ENCODE measurements at places on chromosomes 3 and 15. TPM values are rescaled to one million over a fixed set of nuclear protein-coding genes. Genes with fewer than 3 reads are reported as not detected.

Gene SLC22A13
- 0.16 TPM for total RNA-seq

Gene CLDN18
- not detected for total RNA-seq

Gene FANCD2OS
- total RNA-seq = not detected

Gene NR2E3
- 0.19 TPM for total RNA-seq

Gene GP9
- not detected for total RNA-seq

Gene BCHE
- 1.4 TPM for total RNA-seq

GRCh38 chr3:14225421-14225820, 46.8 kb downstream of the LSM3 start:
- peak; percentile 15 for DNase-seq

DNA sequence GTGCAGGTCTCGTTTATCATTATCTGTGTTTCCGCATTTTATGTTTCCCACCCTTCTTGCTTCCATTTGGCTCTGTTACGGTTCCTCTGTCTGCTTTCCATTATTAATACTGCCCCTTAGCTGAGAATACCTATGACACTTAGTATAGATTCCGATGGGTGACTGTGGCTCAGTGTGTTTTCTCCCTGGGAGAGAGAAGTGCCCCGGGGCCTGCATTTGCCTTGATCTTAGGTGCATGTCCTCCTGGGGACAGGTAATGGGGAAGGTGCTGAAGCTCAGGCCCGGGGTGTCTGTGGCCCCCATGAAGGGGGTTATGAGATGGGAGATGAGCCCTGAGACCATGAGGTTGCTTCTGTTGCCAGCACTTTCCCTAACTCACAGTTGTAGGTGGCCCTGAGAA, 43.4 kb upstream of the PCSK6 start:
- no peak for DNase-seq

- DNase-seq = no peak
Observed at GRCh38 chr3:62624185-62624584, 250.8 kb upstream of the FEZF2 start.

DNA sequence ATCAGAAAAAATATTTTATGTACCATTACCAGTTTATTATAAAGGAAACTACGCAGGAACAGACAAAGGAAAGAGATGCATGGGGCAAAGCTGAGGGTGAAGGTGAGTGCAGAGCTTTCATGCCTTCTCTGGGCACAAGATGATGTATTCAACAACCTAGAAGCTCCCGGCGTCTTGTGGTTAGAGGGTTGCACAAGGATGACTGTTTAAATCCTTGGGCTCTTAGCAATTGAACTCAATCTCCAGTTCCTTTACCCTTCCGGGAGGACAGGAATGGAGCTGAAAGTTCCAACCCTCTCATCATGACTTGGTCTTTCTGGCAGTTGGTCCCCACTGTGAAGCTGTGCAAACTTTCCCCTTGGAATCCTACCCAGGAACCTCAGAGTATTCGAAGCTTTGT, 542.0 kb downstream of the EPHA3 start:
- DNase-seq = no peak

DNA sequence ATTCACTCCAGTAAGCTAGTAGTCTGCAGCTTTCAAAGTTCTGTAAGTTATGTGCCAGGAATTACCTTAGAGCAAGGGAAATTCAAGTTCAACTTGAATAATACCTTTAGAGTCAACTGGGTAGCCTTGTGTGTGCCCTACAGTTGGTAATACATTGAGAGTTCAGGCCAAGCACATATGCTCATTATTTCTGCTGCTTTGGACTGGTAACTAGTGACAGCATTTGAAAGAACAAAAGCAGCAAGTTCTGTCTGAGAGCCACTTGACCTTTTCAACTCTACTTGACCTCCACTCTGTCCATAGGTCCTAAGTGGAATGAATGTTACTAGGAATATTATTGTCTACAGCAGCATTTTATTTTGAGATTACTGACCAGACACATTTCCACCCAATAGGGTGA, 723.5 kb downstream of the NLGN1 start:
- DNase-seq = no peak

GRCh38 chr15:43544266-43544665, 26.9 kb downstream of the MAP1A start:
- no peak for DNase-seq

DNA sequence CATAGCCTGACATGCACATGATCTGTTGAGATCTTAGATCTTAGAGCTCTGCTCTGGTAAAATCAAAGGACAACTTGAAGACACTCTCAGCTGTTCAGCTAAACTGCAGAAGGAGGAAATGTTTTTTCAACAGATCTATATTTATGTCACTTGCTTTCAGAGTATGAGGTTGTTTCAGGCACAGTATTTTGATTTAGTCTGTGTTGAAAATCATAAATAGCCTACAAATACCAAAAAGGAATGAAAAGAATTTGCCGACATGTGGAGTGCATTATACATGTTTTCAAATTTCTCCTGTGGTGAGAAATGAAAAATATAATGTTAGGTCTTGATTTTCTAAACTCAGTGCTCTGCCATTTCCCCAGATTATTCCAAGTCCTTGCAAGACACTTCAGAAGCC, 1118.4 kb downstream of the TBL1XR1 start:
- no peak for DNase-seq

- no peak for DNase-seq
Observed at GRCh38 chr3:66889750-66890494, 108.2 kb upstream of the KBTBD8 start.

DNA sequence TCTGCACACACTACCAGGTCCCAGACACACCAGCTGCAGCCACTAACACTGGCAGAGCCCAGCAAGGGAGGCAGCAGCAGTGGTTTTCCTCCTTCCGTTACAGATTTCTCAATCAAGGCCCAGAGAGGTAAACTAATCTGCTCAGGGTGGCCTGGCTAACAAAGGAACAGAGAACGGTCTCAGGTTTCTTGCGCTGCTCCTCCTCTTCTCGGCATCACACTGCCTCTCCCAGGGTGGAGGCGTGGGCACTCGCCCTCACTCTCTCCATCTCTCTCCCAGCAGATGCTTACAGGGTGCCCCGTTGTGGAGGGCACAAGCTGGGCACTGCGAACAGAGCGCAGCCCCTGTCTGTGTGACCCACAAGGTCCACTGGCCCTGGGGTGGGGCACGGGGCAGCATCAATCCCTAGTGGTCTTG, 228.7 kb downstream of the VPS13C start:
- peak; percentile 59 for DNase-seq

DNA sequence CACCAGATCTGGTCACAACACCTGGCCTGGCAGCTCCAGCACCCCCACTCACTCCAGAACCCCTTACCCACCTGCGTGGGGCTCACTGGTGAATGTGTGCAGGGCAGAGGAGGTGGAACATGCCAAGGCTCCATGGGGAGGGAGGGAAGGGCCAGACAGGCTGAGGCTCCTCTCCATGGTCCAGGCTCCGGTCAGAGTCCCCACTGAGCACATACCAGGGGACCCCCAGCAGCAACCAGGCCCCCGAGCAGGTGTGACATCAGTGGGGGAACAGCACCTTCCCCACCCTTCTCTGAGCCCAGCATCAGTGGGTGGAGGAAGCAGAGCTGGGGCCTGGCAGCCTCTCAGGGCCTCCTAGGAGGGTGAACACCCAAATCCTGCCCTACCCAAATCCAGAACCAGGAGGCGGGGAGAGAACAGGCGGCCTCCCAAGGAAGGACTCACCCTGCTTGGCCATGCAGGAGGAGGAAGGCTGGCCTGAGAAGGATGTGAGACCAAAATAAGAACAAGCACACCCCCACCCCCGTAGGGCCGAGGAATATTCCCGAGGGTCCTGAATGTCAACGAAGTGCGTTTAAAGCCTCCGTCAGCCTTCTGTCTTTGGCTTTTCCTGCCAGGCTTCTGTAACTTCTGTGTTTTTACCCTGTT, 1.1 kb upstream of the GP9 start:
- no peak for DNase-seq

- peak; percentile 88 for DNase-seq
Observed at GRCh38 chr3:56269755-56270535, 198.3 kb downstream of the ERC2 start.

DNA sequence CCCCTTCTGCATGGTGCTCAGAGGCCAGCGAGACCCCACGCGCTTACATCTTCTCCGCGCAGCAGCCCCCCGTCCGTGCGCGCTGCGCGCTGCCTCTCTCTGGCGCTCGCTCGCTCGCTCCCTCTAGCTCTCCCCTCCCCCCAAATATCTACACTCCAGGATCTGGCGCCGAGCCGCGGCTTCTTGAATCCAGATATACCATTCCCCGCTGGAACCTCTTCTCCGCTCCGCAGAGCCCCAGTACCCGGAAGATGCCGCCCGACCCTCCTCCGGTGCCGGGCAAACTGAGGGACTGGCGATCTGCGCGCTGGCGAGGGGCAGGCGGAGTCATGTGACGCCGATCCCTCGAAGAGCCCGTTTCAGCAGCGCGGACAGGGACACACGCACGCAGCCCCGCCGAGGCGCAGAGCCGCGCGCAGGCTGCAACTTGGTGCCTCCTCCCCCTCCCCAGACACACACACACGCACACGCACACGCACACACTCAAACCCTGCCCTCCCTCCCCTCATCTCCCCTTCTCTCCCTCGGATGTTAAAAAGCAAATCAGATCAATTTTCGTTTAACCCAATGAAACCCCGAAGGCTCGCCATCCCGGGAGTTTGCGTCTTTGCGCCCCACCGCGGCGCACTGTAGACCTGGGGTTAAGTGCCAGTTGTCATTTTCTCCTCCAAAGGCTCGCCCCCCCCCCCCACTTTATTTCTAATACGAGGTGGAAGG, at the start of gene RASGRF1:
TSS of gene RASGRF1 (minus strand) at position 294 of the 717 bp plus-strand sequence. CDS start at position 12, 282 bp downstream.
- peak; percentile 53 for DNase-seq

DNA sequence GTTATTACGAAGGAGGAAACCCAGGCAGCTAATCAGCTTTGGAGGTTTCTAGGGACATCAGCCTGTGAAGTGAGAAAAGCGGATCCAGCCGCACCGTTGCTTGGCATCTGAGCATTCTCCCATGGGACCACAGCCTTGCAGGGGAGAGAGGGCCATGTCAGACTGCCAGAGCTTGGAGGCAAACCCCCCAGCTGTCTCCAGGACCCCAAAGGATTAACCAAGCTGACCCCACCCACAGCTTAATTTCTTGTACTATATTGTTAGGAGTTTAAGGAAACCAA, 5.1 kb downstream of the IGDCC3 start:
- no peak for DNase-seq

- DNase-seq = no peak
Observed at GRCh38 chr15:84035399-84035766, 200.2 kb upstream of the GOLGA6L4 start.

- no peak for DNase-seq
Observed at GRCh38 chr15:47888385-47889100, 171.2 kb downstream of the SEMA6D start.

- DNase-seq = peak; percentile 78
Observed at GRCh38 chr3:42979044-42979972, at the start of gene GASK1A. GASK1A (plus strand) TSS chr3:42979311; CDS start chr3:42979643, 332 bp downstream.

DNA sequence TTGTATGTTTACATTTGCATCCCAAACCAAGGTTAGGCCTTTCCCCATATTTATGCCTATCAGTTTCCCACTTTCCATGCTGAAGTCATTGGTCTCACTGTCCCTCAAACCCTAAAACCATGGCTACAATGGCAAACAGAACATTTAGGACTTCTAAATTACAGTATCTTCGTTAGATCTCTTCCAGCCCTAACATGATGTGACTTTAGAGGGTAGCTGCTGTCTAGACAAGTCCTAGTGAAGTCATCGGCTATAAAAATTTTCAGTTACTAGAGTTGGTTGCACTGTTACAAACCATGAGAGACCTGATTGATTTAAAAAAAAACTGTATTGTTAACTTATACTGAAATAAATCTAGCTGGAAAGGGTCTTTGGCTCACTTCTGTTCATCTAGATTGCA, 54.6 kb downstream of the TM4SF4 start:
- no peak for DNase-seq

GRCh38 chr15:101660005-101660404, 7.8 kb upstream of the TM2D3 start:
- no peak for DNase-seq

- DNase-seq = no peak
Observed at GRCh38 chr3:150411976-150412375, 3.9 kb downstream of the TSC22D2 start.

DNA sequence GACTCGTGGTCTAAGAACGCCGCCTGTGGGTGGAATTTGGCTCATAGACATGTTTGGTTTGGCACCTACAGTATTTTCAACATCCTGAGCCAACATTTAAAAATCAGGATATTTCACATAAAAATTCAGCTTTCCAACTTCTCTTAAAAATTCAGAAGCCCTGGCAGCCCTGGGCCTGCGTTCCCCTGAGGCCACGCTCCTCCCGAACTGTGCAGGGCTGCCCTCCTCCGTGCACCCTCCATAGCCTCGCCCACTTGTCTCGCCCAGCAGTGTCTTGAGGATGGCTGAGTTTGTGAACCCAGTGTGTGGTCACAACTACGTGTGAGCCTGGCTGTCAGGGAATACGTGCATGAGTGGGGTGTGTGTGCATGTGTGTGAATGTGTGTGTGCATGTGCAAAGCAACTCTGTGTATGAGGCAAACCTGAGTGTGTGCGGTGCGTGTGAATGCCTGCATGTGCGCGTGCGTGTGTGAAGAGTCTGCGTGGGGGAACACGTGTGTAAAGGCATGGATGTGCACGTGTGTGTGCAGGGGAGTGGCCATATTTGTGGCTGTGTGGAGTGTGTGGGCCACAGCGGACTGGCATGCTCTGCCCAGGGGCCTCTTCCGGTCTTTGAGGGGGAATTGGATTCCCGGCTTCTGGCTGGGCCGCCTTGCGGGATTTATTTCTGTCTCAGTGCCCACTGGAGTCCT, 30.9 kb downstream of the PTH1R start:
- peak; percentile 68 for DNase-seq

- peak; percentile 11 for DNase-seq
Observed at GRCh38 chr3:74643636-74644035, 29.2 kb upstream of the CNTN3 start.

GRCh38 chr3:114714237-114714636, 420.4 kb downstream of the TIGIT start:
- no peak for DNase-seq

DNA sequence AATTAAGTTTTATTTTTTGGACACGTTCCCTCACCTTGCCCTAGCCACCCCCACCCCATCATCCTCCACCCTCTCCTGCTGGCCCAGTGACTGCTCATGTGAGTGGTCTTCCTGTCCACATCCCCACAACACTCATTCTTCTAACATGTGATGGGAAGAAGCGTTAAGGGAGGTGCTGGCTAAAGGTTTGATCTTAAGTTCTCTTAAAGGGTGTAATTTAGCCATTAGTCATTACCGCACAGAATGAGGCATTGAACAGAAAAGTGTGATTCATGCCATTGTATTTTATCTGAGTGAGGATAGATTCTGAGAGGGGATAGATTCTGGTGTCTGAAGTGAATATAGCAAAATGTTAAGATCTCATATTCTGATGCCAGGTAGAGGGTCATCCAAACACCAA, 272.9 kb upstream of the TPM1 start:
- DNase-seq = no peak

GRCh38 chr3:34268032-34268709, 469.7 kb downstream of the PDCD6IP start:
- no peak for DNase-seq

GRCh38 chr3:24149032-24149431, 203.9 kb downstream of the NR1D2 start:
- DNase-seq = no peak

GRCh38 chr3:107651782-107652181, 129.0 kb downstream of the BBX start:
- DNase-seq = no peak

DNA sequence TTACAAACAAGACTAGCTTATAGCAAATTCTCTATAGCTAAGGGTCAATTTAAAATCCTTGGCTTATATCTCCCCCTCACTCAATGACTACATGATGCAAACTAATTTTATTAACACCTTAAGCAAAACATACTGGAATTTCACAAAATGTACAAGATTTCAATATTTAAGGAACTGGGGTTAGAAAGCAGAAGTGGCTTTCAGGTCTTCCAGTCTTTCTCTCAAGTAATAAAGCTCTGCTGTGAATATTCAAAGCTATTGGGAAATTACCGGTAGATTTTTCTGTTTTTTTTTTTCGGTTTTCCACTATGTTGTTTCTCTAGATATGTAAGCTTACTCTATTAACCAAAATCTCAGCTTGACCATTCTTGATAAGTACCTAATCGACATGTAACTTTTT, 3.9 kb downstream of the EPM2AIP1 start:
- no peak for DNase-seq

Data from kidney (tissue), 22 donors.